Hematopoietic multipotent progenitor cell treated with erythropoietin and hydrocortisone succinate and interleukin-3 and kit ligand, for 6 days (in vitro differentiated cells): ENCODE measurements at places on chromosomes 5 and 9.
A peak's percentile ranks its signal among the peaks of the same experiment; 100 is the strongest.

GRCh38 chr9:33293782-33294181, 3.5 kb downstream of the NFX1 start:
- no peak for DNase-seq

GRCh38 chr9:136947028-136947891, 2.2 kb downstream of the C8G start:
- DNase-seq, result no peak

DNA sequence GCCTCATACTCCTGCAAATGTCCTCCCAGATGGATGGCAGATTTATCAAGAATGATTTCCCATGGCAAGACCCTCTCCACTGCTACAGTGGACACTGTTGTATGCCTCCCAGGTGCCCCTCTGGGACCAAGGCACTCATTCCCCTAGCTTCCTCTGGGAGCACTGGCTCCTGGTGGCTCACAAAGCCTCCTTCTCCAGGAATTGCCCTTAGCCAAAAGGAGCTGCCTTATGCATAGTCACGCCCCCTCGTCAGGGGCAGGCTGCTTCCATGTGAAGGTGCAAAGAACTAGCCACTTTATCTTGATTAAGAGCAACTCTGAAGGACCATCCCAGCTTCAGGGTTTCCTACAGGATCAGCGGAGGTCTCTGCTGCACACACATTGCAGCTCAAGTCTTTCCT, 358.1 kb downstream of the CDK5RAP2 start:
- no peak for DNase-seq

GRCh38 chr9:1722404-1722803, 292.7 kb upstream of the SMARCA2 start:
- no peak for DNase-seq

DNA sequence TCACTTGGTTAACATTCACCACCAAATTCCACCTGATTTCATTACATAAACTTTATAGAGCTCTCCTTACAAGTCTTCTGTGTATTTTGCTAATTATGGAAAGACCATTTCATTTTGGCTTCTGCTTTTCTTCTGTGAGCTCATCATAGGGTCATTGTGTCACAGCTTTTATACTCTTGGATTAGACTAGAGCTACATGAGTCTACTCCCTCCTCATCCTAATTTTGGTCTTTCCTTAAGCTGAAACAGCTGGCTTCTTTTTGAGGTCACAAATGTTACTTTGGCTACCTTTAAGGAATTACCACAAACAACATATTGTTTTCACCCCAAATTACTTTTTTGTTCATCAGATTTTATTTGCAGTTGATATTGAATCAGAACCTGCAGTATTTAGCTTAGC, 103.0 kb downstream of the NPR3 start:
- no peak for DNase-seq

- DNase-seq, result no peak
These were observed 11.2 kb upstream of the TBC1D9B start for GRCh38 chr5:179918742-179919486.

DNA sequence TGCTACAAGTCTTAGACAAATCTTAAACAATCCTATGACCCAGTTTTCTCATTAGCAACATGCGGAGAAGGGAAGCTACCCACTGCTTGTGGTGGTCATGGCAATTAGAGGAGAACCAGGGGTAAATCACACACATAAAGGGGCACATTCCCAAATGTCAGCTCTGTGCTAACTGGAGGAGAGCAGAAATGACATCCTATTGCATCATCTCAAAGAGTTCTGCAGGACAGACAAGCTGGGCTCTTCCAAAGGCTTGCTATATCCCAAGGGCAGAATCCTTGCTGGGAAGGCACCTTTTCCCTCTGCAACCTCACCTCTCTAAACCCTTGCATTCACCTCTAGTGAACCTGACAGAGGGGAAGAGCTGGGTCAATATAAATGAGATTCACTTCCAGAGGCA, 17.0 kb upstream of the WWC1 start:
- DNase-seq, result no peak

- peak; percentile 49 for DNase-seq
These were observed 1.7 kb downstream of the FKBP15 start for GRCh38 chr9:113219186-113219936.

DNA sequence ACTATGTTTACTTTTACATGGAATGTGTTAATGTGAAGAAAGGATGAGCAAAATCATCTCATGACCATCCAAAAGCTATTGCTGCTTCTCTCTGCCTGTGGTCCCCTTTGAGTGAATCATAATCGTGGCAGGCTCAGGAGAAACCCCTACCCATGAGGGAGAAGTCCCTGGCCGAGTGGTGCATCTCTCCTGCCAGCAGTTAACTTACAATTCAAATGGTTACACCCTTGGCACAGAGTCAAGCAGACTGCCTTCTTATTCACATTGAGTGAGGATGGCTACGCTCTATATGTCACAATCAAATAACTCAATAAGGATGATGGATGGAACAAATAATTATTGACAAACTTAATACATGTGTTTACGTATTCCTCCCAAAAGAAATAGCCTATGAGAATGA, 179.1 kb downstream of the FGF1 start:
- DNase-seq, result no peak
